DMS 273 treated with DMSO at 0.1 percent for 48 hours (cell line): ENCODE measurements at places on chromosomes 16 and 17.

GRCh38 chr16:48536614-48537200 is 73.3 kb downstream of the N4BP1 start:
- DNase-seq, result no peak

DNA sequence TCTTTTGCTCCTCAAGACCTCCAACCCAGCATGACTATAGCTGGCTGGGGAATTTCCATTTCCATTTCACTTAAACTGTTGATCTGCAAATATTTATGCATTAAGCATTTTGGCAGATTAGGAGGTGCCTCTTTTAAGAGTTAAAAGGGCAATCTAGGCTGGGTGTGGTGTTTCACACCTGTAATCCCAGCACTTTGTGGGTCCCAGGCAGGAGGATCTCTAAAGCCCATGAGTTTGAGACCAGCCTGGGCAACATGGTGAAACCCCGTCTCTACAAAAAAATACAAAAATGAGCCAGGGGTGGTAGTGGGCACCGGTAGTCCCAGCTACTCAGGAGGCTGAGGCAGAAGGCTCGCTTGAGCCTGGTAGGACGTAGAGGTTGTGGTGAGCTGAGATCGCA is 17.1 kb downstream of the ANKFY1 start:
- DNase-seq, result no peak

DNA sequence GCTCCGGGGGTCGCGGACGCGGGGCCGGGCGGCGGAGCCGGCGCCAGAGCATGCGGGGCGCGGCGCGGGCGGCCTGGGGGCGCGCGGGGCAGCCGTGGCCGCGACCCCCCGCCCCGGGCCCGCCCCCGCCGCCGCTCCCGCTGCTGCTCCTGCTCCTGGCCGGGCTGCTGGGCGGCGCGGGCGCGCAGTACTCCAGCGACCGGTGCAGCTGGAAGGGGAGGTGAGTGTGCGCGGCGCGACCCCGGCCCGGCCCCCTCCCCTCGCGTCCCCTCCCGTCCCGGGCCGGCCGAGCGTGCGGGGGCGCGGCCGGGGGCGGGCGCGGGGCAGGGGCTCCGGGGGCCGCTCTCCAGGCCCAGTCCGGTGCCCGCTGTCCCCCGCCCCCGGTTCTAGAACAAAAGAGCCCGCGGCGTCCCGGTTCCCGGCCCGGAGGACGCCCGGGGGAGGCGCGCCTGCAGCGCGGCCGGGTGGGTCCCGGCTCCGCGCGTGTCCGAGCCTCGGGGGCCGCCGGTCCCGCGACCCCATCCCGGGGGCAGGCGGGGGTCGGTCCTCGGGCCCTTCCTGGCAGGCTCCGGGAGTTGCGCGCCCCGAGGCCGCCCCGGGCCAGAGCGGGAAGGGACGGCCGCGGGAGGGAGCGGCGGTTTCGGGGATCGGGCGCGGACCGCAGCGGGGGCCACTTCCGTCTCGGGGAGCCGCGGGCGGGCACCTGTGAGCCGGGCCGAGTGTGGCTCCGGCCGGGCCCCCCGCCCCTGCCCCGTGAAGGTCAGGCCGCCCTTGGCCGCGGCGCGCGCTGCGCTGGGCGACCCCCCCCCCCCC is 563 bp downstream of the METRNL start:
- no peak for DNase-seq

DNA sequence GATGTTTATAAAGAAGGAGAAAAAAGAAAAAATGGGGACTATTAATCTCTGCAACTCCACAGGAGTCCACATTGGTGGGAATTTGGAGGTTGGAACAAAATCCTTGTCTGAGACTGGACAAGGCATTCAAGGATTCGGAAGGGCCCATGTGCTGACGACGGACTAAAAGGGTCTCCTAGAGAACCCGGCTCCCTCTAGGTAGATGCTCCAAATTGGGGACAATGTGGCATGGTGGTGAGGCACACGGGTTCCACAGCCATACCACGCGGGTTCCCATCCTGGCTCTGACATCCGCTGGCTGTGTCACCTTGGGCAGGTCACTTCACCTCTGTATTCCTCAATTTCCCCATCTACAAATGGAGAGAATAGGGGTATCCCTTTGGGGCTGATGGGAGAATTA is 227.4 kb downstream of the C16orf78 start:
- no peak for DNase-seq

DNA sequence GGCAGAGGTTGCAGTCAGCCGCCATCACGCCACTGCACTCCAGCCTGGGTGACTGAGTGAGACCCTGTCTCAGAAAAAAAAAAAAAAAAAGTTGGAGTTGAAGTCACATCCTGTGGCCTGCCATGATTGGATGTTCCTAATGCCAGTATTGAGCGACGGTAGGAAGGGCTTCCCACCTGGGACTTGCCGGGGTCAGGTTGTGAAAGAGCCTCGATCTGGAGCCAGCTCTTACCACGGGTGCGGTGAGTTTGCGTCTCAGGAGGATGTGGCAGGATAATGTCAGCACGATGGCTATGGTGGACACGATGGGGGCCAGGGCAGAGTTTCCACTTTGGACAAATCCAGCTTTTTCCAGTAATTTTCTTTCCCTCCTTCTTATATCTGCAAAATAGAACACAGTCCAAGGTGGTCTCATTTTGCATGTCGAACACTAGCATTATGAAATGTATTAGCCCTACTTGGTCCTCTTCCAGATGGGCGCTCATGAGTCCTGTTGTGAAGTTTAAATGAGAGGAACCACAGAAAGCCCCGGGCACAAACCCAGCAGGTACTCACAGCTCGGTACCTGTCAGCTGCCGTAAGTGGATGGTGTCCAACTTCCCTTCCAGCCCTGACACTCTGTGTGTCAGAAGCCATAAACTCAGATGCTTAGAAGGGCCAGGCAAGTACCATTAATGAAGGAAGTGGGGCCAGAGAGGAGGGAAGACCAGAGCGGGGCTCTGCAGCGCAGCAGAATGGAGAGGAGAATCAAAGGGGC is 22.2 kb downstream of the ABCC12 start:
- DNase-seq, result no peak
